ENCODE measurements at places on chromosomes 11 and 22.

- DNase-seq: no peak
Measured at GRCh38 chr11:79481795-79482194, 41.0 kb upstream of the TENM4 start.

- DNase-seq: peak; percentile 80
Measured at GRCh38 chr11:4636962-4637661, at the start of gene OR51D1. Gene OR51D1 (plus strand): TSS chr11:4637477. CDS start chr11:4639791, 2,314 bp downstream.

DNA sequence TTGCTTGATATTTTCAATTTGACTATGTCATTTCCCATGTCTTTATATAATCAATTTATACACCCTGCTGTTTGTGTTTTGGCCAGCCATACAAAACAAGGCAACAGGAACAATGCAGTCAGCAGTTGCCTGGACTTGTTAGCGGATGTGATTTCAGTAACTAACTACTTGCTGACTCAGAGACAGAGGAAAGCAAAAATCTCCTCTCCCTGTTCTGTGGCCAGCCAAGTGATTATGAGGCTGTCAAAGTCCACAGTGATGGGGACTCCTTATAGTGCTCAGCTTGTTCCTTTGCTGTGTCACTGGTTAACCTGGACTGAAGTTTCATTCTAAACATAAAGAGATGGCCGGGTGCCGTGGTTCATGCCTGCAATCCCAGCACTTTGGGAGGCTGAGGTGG lies 32.6 kb upstream of the APLP2 start:
- DNase-seq: no peak

- DNase-seq: no peak
Measured at GRCh38 chr11:60765355-60765754, 8.7 kb downstream of the MS4A15 start.

- DNase-seq: no peak
Measured at GRCh38 chr11:134510233-134511040, 98.4 kb upstream of the B3GAT1 start.

- DNase-seq: peak; percentile 85
Measured at GRCh38 chr11:125457814-125458343, 38.2 kb downstream of the FEZ1 start.

DNA sequence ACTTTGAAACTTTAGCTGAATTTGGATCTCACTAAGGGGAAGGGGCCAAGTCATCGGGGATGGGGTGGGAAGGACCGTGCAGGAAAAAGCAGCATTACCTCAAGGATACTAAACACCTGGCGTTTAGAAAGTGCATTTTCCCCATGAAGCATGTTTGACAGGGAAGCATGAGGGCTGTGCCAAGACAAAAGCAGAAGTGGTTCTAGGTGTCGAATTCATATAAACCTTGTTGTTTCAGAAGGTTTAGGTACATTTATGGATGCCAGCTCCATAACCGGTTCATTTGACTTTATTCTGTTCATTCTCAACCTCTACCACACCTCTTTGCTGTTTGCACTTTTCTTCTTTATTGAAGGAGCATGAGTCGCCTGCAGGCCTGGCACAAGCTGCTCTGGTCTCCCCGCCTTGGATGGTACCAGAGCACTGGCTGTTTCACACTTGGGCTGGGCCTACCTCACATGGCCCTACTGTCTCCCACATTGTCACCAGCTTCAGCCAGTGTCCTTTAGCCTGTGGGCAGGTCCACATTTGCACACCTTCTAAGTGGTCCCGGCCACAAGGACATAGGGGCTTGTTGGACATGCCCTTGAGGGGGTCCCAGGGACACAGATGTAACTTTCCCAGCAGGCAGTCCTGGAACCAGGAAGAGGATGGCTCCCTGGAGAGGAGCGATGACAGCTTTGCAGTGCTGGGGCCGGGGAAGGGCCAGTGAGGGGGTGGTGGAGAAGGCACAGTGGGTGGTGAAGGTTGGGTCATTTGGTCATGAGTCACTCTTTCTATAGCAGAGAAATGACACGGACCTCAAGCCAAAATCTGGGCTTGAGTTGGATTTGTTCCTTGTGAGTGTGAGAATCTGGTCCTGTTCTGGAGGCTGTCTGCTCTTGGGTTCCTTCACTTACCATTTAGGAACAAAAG lies 3.2 kb upstream of the ST14 start:
- DNase-seq: no peak

GRCh38 chr11:132125988-132126871 lies 755.8 kb downstream of the NTM start:
- DNase-seq: no peak

DNA sequence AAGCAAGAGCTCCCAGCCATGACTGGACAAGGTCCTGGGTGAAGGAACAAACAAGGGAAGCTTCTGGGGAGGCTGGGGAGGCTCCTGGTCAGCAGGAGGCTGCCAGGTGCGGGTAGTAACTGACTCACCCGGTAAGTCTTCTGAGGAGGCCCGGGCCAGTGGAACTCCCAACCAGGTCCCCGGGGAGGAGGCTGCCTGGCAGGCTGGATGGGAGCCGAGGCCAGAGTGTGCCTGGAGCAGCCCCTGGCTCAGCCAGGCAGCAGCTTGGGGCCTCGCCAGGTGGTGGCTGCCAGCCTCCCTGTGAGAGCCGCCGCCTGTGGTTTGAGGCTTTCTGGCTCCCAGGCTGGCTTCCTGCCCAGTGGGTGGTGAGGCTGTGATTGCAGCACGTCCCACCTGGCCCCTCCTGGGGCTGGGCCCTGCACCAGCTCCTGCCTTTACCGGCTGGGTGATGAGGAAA lies 46.2 kb downstream of the IGF2 start:
- DNase-seq: peak; percentile 87

DNA sequence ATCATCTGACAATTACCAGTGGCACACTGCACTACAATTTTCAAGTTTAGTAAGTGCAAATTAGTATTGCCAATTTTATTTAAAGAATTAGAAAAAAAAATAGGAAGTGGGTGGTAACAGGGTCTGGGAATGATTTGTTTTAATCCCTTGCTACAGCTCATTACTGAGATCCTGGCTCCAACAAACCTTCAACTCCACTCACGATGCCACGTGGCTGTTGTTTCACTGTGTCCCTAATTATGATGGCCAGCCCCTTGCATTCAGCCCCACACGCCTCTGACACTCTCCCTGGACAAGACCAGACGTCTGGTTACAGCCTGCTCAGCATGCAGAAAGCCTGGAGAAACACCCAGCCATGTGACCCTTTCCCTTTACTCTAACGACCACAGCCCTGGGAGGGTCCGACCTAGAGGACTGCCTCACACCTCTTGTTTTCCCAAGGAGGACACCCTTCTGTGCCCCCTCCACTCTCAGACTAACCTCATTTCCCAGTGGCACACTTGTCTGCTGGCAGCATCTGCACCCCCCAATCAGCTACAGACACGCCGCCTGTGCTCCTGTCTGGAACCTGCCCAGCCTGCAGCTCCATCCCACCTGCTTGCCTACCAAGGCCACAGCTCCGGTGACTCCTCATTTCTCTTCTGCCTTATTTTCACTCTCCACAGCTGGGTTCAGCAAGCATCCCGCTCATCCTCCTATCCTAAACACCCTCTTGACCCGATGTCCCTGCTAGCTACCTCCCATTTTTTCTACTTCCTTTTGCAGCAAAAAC lies 18.5 kb upstream of the SLC25A1 start:
- no peak for DNase-seq

DNA sequence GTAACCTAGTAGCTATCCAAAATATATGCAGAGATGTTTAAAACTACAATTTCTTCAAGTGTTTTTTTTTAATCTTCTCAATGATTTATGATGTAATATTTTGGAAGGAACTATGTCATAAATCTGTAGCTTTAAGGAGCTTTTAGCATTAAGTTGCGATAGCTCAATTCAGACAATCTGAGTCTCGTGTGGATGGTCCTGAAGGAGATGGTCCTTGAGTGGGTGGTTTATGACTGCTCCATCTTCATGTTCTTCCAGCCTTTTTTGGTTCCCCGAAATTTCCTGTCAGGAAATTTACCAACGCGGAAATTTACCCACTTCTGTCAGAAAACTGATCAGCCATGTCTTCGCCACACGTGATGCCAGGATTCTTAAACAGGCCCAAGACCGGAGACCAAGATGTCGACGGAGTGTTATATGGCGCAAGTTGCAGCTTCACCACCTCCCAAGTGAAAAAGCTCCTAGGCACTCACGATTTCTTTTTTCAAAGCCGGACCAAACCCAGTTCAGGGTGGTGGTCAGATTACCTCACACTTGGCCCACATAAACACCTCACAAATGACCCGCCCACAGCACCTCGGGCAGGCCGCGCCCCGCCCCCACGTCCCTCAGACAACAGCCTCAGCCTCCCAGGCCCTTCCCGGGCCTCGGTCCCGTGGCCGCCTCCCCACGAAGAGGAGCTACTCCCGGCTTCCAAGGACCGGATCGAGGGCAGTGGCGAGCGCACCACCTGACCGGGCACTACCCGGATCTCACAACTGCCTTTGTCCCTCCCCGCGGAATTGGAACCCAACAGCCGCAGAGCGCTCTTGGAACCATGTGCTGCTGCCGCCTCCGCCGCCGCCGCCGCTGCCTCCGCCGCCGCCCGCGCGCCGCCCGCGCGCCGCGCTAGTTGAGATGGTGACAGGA lies at the start of gene MORC2:
TSS of gene MORC2 (minus strand) at position 760 of the 909 bp plus-strand sequence. CDS start 885 bp downstream, outside the sequence.
- DNase-seq: peak; percentile 87

DNA sequence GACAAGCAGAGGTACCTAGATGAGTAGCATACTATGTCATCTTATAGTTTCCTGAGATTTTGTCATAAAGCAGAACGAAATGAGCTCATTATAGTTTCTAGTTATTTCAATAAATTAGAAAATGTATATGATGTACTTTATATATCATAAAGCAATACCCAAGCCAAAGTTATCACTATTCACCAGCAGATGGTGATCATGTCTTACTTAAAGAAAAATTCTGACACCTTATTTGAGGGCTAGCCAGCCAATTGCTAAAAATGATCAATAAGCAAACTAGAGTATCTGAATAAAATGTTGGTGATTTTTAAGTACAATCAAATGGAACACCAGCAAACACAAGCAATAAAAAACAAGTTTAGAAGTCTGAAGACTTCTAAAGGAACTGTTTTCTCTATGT lies 44.1 kb downstream of the RSF1 start:
- no peak for DNase-seq

DNA sequence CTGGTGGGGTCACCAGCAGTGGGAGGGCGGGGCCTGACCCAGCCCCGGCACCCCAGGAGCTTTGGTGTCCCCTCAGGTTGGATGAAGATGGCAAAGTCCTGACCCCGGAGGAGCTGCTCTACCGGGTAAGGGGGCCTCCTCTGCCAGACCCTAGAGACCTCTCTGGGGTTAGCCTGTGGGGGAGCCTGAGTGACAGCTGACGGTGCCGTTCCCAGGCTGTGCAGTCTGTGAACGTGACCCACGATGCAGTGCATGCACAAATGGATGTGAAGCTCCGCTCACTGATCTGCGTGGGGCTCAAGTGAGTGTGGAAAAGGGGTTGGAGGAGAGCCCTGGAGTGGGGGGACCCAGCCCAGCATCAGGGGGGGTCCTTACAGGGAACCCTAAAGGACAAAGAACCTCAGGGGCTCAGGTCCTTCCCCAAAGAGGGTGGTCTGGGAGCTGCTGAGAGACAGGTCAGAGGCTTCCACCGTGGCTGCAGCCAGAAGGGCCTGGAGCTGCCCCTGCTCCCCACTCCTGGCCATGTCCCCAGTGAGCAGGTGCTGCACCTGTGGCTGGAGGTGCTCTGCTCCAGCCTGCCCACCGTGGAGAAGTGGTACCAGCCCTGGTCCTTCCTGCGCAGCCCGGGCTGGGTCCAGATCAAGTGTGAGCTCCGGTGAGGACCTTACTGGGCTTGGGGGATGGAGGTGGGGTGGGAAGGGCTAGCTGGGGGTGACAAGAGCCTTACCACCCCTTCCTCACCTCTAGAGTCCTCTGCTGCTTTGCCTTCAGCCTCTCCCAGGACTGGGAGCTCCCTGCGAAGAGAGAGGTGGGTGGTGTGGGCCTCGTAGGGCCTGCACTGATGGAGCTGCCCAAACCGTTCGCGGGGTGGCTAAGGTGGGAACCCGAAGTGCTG lies 38.6 kb downstream of the SGSM3 start:
- peak; percentile 40 for DNase-seq

- DNase-seq: no peak
Measured at GRCh38 chr11:110896358-110896757, 184.1 kb upstream of the ARHGAP20 start.

GRCh38 chr11:92391808-92392207 lies 167.2 kb downstream of the FAT3 start:
- DNase-seq: no peak

GRCh38 chr11:61505640-61506155 lies 2.9 kb upstream of the LRRC10B start:
- peak; percentile 48 for DNase-seq

Data from Right ventricle myocardium inferior (tissue), 1 donor.